Activated naive CD8-positive, alpha-beta T cell treated with anti-CD3 and anti-CD28 coated beads for 36 hours (primary cell): ENCODE measurements at places on chromosomes 2 and 18. TPM values are rescaled to one million over a fixed set of nuclear protein-coding genes. Genes with fewer than 3 reads are reported as not detected.
A peak's percentile ranks its signal among the peaks of the same experiment; 100 is the strongest.

IMPACT gene
- 23.8 TPM for total RNA-seq

MYL12A gene
- 321 TPM for total RNA-seq

POTEI gene
- total RNA-seq, result not detected

DOK1 gene
- 19.6 TPM for total RNA-seq

C1QL2 gene
- total RNA-seq, result not detected

PRSS56 gene
- total RNA-seq, result not detected

- DNase-seq, result no peak
Measured at GRCh38 chr2:161946489-161947107, 127.4 kb downstream of the DPP4 start.

- DNase-seq, result no peak
Measured at GRCh38 chr2:66683599-66683998, 248.7 kb downstream of the MEIS1 start.

- DNase-seq, result peak; percentile 86
Measured at GRCh38 chr18:79405781-79406575, 10.2 kb downstream of the NFATC1 start.
